ENCODE measurements at places on chromosomes 5 and 9.
A peak's percentile ranks its signal among the peaks of the same experiment; 100 is the strongest.

DNA sequence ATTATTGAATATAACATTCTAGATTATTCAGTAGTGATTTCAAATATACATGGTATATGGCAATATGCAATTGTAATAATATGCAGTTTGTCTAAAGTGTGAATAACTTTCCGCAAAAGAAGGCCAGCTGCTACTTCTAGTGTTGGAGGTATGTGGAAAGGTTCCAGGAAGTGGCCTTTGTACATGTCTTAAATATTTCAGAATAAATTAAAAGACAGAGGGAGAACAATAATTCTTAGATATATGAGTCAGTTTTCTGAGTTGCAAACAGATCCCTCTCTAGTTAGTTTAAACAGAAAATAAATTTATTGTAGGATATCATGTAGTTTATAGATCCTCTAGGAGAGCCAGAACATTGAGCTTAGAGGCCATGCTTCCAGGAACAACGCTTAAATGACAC, 210.8 kb upstream of the ELL2 start:
- no peak for DNase-seq

- no peak for DNase-seq
These were observed 50.3 kb downstream of the CETN3 start for GRCh38 chr5:90359073-90359920.

- no peak for DNase-seq
These were observed 10.9 kb downstream of the EXOC3 start for GRCh38 chr5:453725-454481.

- no peak for DNase-seq
These were observed 174.8 kb downstream of the FAM114A2 start for GRCh38 chr5:153863951-153864350.

DNA sequence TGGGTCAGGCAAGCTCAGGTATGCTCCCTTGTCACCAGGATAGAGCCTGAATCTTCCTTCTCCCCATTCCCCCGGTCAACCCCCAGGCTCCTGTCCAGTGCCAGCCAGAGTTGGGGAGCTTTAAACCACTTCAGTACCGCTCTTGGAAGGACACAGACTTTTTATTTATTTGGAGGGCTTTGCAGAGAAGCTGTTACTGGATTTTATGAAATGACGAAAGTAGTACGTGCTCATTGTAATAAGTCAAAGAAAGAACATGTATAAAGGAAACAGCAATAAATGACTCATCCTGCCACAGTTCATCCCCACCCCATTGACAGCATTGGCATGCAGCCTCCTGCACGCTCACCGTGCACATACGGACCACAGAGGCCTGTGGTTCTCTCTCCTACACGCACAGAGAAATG, 230.3 kb downstream of the AUH start:
- peak; percentile 22 for DNase-seq

DNA sequence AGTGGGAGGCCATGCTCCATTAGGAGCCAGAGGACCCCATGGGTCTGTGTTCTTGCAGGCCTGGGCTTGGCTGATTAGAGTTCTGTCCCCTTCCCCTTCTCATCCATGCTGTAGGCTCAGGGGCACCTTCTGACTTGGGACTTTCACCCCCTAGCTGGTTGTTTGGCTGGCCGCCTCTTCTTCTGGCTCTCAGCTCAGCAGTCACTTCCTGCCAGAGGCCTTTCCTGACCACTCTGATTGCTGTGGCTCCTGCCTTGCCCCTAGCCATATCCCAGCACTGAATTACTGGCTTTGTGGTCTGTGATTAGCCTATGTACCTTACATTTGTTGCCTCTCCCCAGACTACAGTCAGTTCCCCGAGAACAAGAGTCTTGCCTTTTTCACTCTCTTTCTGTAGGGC, 14.6 kb downstream of the ENTREP1 start:
- no peak for DNase-seq

DNA sequence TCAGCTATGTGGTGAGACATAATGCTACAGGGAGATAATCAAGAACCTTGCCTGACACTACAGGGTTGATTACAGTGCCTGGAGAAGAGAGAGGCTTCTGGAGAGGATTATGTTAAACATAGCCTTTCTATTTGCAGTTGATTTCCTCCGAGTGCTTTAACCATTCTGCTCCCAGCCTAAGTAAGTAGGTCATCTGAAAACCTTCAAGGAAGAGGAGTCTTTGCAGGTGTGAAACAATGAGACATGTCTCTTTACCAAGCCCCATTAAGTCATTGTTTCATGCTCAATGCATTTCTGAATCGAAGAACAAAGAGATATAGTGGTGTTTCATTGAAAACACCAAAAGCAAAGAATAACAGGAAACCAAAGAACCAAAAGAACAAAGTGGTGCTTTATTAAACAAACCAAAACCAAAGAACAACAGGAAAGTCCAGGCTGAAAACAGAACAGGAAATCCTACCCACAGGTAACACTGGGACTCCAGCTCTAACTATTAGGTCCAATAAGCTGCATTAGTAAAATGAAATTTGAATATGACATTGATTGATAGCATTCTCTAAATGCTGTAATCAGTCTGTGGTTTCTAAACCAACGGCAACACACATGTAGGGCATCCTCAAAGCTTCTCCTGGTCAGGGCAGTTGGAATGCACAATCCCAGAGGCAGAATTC, 113.3 kb upstream of the SPATA31D4 start:
- DNase-seq = no peak

GRCh38 chr9:130570208-130570607, 9.2 kb upstream of the FUBP3 start:
- DNase-seq = no peak

- DNase-seq = no peak
These were observed 2.4 kb upstream of the PSAT1 start for GRCh38 chr9:78294290-78295176.

- DNase-seq = no peak
These were observed 7.5 kb upstream of the NRARP start for GRCh38 chr9:137309368-137310188.

DNA sequence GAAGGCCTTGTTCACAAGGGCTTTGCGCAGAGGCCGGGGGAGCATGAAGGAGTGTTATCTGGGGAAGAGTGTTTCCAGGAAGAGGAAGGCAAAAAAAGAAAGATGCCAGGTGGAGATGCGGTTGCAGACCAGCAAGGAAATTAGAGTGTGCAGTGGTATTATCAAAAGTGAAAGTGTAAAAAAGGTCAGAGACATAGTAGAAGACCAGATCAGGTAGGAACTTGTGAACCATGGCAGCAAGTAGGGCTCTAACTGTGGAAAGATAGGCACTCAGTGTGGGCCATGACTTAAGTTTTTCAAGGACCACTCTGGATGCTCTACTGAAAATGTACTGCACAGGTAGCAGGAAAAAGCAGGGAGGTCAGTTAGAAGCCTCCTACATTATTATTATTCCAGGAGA, 90.1 kb upstream of the SPOCK1 start:
- DNase-seq = no peak

DNA sequence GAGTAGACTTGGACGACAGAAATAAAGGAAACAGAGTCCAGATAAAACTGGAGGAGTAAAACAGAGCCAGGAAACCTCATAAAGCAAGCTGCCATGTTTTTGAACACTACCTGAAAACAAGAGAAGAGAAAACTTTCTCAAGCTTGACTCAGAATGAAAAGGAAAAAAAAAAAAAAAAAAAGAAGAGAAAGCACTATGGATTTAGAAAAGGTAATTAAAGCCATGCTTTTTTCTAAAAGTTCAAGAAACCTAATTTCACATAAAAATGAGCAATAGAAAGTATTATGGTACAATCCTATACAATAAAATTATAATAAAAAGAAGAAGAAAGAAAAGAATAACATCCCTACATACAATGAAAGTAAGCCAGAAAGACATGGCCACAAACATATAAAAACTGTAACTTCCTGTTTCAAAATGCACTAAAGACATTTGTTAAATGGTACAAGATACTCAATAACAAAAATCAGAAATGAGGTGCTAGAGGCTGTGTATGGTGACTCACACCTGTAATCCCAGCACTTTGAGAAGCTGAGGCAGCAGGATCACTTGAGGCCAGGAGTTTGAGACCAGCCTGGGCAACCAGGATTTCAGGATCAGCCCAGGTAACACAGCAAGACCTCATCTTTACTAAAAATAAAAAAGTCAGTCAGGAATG, 129.5 kb downstream of the SIL1 start:
- DNase-seq = no peak

- DNase-seq = no peak
These were observed 519 bp downstream of the HSPA5 start for GRCh38 chr9:125240649-125240999.

GRCh38 chr9:99255651-99256050, 33.6 kb downstream of the SEC61B start:
- no peak for DNase-seq

DNA sequence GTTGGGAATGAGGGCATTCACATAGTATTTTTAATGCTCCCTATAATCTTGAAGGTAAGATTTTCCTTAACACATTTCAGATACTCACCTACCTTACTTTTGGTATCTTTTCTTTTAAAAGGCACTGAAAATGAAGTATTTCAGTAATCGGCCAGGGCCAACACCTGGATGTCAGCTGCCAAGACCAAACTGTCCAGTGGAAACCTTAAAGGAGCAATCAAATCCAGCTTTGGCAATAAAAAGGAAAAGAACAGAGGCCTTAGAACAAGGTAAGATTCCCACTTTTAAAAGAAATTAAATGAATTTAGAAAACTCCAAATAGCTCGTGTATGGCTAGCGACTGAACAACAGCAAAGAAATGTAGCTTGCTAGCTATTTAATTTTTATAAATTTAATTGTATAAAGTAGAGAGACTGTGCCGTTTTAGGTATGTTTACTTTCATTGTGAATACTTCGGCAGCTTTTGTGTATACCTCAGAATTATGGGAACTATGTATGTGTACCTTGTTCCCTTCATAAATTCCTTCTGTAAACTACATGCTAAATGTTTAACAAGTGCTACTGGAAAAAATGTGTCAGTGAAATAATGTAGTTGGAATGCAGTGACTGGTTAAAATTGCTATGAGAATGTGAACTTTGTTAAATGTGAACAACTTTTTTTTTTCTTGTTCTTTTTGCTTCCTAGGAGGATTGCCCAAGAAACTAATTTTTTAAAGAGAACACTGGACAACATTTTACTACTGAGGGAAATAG, 41.9 kb downstream of the CDK7 start:
- no peak for DNase-seq

- DNase-seq = no peak
These were observed 303.6 kb downstream of the PIK3R1 start for GRCh38 chr5:68519143-68519542.

- DNase-seq = no peak
These were observed 278.0 kb downstream of the NTRK2 start for GRCh38 chr9:84947412-84947972.

- DNase-seq = no peak
These were observed 278.8 kb downstream of the FSTL4 start for GRCh38 chr5:133333326-133334150.
